ENCODE measurements at places on chromosomes 16 and 17.

GRCh38 chr17:41009301-41009760, 403 bp upstream of the KRTAP3-1 start:
- DNase-seq: peak; percentile 84

DNA sequence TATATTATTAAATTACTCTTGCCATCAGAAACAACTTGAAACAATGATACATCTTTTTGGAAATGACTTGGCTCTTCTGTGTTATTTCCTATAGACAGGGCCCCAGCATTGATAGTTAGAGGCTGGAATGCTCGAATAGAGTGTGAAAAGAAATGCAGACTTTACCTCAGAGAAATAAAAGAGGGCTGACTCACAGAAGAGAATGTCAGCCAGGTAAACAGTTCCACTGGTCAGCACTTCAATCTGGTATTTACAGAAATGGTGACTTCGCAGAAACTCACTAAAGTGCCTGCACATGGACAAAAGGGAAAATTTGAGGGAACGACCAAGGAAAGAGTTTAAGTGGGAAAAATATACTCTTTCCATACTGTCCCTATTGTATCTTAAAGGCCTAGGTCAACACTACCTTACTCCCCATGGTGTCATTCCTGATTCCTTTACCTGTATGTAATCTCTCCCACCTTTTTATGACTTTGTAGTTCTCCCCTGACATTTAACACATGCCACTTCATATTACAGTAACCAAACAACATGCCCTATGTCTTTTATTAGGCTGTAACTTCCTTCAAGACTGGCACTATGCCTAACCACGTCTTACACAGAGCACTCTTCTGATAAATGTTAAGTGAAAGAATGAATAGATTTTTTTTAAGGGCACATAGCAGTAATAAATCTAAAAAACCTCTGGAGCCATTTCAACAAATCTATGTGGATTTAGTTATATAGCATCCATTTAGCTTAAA, 36.7 kb downstream of the AKAP10 start:
- peak; percentile 69 for DNase-seq

DNA sequence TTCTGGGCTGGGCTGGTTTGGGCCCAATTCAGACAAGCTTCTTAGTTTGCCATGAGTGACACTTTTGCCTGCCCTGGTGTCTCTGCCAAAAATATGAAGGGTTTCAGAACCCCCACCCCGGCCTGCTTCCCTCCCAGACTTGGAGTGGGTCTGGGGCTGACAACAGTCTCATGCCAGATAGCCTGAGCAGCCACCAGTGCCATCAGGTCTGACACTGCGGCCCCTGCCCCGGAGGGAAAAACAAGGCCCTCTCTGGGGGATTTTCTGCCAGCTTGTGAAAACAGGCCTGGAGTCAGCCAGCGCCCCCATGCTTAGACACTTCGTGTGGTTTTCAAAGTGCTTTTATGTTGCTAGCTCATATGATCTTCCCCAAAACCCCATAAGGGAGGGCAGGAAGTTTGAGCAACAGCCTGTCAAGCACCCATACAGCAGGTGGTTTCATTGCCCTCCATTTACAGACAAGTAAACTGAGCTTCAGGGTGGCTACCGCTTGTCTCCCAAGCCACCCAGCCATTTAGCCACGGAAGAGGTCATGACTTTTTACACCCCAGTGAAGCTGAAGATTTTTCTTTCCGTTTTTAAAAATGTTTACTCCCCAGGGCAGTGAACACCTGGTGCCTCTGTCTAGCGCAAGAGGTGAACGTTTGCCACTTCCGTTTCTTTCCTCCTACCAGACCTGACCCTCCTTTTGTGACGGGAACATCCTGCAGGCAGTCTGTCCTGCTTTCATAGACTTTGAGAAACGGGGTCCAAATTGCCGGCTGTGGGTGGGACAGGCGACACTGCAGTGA, 300.6 kb downstream of the SEC14L1 start:
- DNase-seq: no peak

- DNase-seq: no peak
These were observed 25.8 kb upstream of the NAT9 start for GRCh38 chr17:74801896-74802295.

DNA sequence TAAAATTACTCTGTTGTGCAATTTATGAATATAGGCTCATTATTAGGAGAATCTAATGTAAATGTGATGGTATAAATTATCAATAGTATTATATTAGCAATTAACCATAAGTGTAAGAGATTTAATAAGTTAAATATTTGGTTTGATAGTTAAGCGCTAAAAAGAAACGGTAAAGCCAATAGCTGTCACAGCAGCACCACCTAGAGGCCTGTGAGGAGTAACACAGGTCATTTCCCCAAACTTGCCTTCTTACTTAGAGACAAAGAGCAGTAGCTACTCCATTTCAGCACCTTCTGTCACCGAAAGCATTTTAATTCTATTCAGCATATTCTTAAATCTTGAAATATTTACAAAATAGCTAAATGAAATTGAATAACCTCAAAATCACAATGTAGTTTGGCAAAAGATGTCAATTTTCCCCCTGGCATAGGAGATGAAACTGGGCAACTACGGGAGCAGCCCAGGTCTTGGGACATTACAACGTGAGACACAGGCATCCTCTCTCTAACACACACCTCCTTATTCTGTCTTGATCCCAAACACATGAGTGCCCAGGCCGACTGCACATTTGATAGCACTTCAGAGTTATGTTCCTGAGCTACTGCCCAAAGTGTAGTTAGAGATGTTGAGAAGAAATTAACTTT, 14.3 kb upstream of the DYNLRB2 start:
- DNase-seq: peak; percentile 63

DNA sequence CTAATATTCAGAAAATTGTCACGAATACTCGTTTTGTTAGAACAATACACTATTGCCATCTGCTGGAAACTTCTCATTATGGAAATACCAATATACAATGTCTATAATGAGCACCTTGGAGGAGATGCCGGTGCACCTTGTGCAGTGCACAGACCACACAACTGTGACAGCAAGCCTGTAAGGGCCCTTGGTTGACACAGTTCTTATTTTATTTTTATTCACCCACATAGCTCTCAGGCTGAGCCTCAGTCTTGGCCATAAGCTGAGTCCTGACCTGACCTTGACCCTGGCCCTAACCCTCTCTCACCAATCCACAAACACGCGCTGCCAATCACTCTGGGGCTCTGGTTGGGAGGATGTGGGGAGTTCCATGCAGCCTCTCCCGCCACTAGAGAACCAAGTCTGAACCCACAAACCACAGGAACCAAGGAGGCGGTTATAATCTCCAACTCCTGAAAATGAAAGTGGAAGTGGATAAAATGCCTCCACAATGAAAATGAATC, 7.6 kb downstream of the AIPL1 start:
- DNase-seq: no peak

DNA sequence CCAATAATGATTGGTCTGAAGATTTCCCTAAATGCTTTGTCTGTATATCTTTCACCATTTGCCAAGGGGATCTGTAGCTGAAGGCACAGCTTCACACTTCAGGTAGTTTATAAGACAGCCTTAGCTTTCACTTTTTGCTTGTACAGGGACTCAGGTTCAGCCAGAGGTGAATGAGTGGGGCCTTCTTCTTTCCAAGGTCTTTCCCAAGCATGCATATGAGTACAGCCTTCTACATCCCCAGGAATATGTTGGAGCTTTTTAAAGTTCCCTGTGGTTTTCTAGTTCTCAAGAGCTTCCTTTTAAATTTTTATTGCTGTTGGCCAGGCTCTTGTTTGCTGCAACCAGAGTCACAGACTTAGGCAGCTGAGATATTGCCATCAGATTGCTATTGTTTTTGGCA, 17.9 kb upstream of the SPDYE4 start:
- DNase-seq: no peak

DNA sequence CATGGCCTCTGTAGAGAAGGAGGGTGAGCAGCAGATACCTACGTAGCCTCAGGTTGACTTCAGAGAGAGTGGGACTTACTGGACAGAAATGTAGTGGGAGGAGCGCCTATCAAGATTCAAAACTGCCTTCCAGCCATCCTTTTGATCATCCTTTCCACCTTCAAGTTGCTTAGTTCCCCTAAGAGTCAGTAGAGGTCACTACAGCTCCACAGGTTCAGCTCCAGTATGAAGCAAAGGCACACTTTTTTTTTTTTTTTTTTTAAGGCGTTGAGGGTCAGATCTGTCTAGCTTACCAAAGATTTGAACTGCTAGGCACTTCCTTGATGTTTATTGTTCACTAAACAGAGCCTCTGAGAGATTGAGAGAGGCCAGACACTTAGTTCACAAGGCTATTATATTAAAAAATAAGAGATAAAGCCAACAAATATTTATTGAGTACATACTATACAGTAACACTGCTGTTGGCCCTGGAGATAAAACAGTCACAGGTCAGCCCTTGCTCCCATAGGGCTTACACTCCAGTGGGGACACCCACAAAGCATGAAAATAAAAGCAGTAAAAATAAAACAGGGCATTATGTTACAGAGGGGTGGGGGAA, 3.1 kb downstream of the RNF227 start:
- peak; percentile 84 for DNase-seq

DNA sequence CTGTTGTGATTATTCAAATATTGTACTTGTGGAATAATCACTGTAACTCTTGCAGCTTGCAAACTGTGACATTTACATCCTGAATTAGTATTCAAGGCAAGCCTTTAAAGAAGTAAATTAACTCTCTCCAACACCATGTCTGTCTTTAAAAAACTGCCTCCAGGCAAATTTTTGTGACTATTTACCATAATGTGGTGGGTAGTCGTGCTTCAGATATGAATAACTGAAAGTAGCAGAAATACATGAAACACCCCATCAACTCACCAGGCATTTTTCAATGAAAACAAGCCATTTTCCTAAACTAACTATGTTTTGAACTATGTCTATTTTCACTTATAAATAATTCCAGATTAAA, 217.4 kb upstream of the PSMD7 start:
- DNase-seq: no peak

- no peak for DNase-seq
These were observed 15.0 kb downstream of the TOP2A start for GRCh38 chr17:40402668-40403067.

DNA sequence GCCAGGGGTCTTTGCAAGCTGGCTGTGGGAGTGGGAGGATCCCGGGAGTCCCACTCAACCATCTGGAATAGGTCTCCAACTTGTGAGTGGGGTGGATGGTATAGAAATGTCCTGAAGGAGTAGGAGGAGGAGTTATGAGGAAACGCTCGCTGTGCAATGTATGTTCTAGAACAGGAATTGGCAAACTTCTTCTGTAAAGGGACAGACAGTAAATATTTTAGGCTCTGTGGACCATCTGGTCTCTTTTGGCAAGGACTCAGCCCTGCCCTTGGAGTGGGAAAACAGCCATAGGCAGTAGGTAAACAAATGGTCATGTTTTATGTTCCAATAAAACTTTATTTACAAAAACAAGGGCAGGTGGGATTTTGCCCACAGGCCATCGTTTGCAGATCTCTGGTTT, 149.2 kb downstream of the NPIPB5 start:
- DNase-seq: peak; percentile 42

GRCh38 chr16:12688951-12689850, 114.5 kb downstream of the CPPED1 start:
- DNase-seq: no peak

GRCh38 chr17:21275579-21276263, 8.8 kb upstream of the MAP2K3 start:
- DNase-seq: peak; percentile 97

- DNase-seq: no peak
These were observed 2.0 kb upstream of the GRIN2C start for GRCh38 chr17:74861662-74862107.
